ENCODE measurements at places on chromosomes 5 and 9.

DNA sequence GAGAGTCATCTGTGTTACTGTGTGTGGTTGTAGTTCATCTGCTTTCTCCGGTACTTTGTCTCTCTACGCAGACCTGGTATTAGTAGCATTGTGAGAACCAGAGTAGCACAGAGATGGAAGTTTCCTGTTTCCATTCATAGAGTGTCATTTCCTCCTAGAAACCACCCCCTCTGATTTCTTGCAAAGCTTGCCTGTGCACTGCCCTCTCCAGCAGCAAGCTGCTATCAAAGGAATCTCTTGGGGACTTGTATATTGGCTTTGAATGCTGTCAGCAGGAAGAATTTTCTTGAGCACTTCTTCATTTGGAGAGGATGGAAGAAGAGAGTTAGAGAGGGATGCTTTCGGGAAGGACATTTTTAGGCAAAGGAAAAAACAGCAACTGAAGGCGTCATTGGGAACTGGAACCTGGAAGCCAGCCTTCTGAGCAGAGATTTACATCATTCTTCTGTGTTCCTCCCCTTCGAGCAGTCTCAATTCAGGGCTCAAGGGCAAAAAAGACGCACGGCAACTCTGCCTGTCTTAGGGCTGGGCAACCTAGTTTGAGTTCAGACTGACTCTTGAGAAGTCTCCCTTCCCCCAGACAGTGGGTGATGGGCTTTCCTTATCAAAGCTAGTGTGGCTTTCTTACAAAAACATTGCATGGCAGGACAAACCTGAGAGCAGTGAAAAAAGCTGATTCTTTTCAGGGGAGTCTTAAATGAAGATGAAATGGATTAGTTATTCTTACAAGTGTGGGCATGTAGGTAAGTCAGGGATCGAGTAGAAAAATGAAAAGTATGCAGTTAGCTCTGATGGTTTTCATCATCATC is 226.3 kb downstream of the AOPEP start:
- DNase-seq: no peak

GRCh38 chr9:34170237-34170991 is 8.4 kb upstream of the UBAP1 start:
- DNase-seq: no peak

DNA sequence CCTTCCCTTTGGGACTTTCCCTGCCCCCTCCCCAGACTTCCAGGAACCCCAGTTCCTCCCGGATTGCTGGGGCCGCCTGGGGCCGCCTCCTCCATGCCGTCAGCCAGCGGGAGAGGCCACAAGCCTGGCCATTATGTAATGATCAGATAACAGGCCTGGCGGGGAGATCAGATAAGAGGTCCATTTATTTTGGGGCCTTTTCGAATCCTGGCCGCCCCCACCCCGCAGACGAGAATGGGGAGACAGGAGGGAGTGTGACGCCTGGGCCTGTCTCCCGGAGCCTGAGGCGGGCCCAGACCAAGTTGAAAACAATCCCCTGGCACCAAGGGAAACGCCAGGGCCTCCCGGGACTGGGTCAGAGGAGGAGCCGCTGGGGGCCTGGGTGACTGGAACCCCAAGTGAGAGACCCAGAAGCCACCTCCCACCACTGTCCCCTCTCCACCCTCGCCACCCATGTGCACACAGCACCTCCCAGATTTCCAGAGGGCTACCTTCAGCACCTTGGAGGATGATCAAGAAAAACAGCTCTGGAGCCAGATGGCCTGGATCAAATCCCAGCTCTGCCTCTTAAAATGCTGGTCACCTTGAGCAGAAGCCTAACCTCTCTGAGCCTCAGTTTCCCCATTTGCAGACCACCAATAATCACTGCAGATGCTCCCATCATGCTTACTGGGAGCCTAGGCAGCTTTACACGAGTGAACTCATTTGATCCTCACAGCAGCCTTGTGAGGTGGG is 7.8 kb downstream of the ENG start:
- DNase-seq: no peak

- no peak for DNase-seq
Observed at GRCh38 chr5:169696621-169697510, 59.8 kb downstream of the DOCK2 start.

DNA sequence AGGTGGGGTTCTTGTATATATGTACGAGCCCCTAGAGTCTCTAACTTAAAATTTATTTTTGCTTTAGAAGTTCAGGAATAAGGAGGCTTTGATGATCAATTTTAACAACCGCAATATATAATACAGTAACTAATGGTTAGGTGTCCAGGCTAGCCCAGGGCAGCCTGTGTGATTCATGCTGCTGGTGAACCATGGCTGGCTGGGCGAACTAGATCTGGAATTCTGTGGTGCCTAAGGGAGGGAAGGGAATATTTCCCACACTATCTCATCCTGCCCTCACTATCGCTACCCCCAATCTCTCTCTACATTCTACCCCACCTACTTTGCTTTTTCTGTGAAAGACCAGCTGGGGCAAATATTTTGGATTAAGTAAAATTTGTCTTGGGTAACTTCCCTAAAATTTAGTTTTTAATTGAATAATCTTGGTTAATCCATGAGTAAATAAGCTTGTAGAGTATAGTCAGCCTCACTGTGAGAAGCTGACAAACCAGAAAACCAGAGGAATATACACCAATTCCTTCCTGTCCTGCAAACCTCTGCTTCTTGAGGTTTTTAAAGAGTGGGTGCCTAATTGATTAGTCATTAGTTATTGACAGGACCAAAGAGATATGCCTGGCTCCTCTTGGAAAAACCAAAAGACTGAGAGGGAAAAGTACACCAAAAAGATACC is 115.1 kb upstream of the CCDC152 start:
- DNase-seq: no peak

DNA sequence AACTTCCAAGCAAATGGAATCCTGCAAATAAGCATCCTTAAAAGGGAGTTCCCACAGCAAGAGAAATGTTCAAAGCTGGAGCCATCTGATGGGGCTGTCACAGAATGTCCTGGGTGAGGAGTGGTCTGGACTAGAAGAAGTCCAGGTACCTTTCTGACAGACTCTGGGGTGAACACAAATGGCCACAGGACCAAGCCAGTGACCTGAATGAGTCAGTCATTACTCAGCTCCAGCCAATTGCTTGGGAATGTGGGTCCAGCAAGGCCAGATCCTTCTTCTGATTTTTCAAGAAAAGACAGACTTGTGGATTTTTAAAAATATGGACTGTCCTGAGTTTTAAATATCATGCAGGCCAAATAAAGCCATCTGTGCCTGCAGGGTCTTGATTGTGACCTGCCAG is 30.1 kb downstream of the GALNT10 start:
- DNase-seq: no peak

All from stimulated activated CD8-positive, alpha-beta memory T cell treated with anti-CD3 and anti-CD28 coated beads, Interleukin-4, amount 100 ng/mL, for 48 hours (primary cell).